ENCODE measurements at places on chromosomes 13 and 19.

DNA sequence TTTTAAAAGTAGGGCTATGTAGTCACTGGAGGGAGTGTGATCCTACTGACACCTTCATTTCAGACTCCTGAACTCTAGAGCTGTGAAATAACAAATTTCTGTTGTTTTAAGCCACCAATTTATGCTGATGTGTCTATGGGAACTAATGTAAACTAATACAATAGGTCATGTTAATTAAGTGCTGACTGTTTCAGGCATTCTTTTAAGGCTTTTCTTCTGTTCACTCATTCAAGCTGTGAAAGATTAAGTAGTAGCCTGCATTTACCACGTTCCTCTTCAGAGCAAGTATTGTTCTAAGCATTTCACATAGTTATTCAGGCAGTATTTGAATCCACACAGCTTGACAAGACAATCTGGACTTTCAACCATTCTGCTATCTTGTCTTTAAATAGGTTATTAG lies 1135.0 kb downstream of the SLITRK1 start:
- no peak for DNase-seq
- no peak overlapping the region for H3K4me3 ChIP-seq
- H3K36me3 ChIP-seq = no peaks in the 10 kb centered on the region
- H3K27ac ChIP-seq = no peak overlapping the region
- H3K27me3 ChIP-seq = no peaks in the 10 kb centered on the region

GRCh38 chr13:111511805-111512504 lies 191.5 kb downstream of the TEX29 start:
- H3K27me3 ChIP-seq = no peaks in the 10 kb centered on the region
- no peak overlapping the region for H3K27ac ChIP-seq
- no peaks in the 10 kb centered on the region for H3K36me3 ChIP-seq
- no peak overlapping the region for H3K4me3 ChIP-seq
- DNase-seq = no peak
- no peaks in the 10 kb centered on the region for H3K4me1 ChIP-seq

- no peak overlapping the region for H3K27ac ChIP-seq
- H3K4me3 ChIP-seq = no peak overlapping the region
- no peaks in the 10 kb centered on the region for H3K4me1 ChIP-seq
- H3K36me3 ChIP-seq = no peaks in the 10 kb centered on the region
These were observed 26.1 kb downstream of the NFIC start for GRCh38 chr19:3392480-3392879.

- DNase-seq = no peak
- no peaks in the 10 kb centered on the region for H3K36me3 ChIP-seq
- no peaks in the 10 kb centered on the region for H3K27me3 ChIP-seq
- no peaks in the 10 kb centered on the region for H3K4me1 ChIP-seq
These were observed 390.9 kb upstream of the SGCG start for GRCh38 chr13:22789916-22790315.

GRCh38 chr13:98626298-98626935 lies 49.5 kb upstream of the STK24 start:
- peaks cover 2% of the 10 kb centered on the region for H3K4me1 ChIP-seq
- no peaks in the 10 kb centered on the region for H3K27me3 ChIP-seq
- DNase-seq = no peak
- H3K27ac ChIP-seq = no peak overlapping the region
- H3K36me3 ChIP-seq = no peaks in the 10 kb centered on the region

GRCh38 chr13:41312176-41312500 lies 1.1 kb downstream of the NAA16 start:
- no peak overlapping the region for H3K27ac ChIP-seq
- H3K27me3 ChIP-seq = no peaks in the 10 kb centered on the region
- no peak for DNase-seq
- no peaks in the 10 kb centered on the region for H3K36me3 ChIP-seq

DNA sequence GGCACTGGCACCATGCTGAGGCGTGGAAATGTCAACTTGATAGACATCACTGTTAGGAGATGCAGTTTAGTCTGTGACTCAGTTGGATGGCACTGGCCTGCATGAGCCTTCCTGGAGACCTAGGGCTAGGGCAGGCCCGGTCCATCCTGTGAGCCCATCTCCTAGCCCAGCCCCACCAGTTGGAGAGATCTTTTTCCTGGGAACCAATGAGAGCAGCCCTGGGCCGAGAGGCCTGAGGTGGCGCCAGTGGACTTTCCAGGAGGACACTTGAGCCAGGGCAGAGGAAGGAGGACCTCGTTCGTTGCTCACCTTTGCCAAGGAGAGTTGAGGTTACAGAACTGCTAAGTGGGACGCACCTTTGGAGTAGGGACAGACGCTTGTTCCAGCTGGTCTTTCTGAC lies 100.5 kb upstream of the TEX29 start:
- no peaks in the 10 kb centered on the region for H3K27me3 ChIP-seq
- no peak overlapping the region for H3K4me3 ChIP-seq
- H3K27ac ChIP-seq = no peak overlapping the region
- no peaks in the 10 kb centered on the region for H3K36me3 ChIP-seq
- DNase-seq = no peak
- H3K4me1 ChIP-seq = peaks cover 7% of the 10 kb centered on the region

DNA sequence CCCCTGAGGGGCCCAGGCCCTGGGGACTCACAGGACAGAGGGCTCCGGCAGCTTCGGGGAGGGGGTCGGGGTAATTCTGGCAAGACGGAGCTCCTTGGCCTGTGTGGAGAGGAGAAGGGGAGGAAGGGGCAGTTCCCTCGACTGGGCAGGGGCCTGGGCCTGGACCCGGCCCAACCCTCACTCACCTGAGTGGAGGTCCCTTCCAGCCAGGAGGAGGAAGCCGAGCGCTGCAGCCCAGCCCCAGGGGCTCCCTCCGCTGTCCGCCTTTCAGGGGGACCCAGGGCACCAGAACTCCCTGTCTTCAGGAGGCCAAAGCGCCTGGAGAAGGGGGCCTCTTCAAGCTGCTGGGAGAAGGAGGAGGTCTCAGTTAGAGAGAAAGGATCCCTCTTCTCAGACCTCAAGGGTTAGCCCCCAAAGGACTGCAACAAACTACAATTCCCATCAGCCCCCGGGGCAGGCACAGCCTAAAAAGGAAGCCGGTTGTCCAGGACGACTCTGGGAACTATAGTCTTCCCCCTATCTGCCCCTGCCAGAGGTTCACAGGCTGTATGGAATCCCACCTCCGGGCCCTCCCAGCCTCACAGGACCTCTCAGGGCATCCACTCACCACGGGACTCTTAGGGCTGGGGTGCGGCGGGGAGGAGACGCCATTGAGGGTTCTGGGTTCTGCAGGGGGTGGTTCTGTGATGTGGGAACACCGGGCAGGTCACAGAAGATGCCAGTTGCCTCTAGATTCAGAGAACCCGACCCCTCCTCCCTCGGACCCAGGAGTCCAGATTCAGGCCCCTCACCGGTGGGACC lies 19.8 kb downstream of the EPS8L1 start:
- no peak overlapping the region for H3K4me3 ChIP-seq
- peaks cover 4% of the 10 kb centered on the region for H3K36me3 ChIP-seq
- peaks cover 5% of the 10 kb centered on the region for H3K4me1 ChIP-seq
- no peak overlapping the region for H3K27ac ChIP-seq
- no peak for DNase-seq

- H3K4me3 ChIP-seq = no peak overlapping the region
- H3K27ac ChIP-seq = no peak overlapping the region
- peaks cover 3% of the 10 kb centered on the region for H3K4me1 ChIP-seq
- DNase-seq = no peak
These were observed 113.7 kb downstream of the OLFM4 start for GRCh38 chr13:53142306-53142705.

DNA sequence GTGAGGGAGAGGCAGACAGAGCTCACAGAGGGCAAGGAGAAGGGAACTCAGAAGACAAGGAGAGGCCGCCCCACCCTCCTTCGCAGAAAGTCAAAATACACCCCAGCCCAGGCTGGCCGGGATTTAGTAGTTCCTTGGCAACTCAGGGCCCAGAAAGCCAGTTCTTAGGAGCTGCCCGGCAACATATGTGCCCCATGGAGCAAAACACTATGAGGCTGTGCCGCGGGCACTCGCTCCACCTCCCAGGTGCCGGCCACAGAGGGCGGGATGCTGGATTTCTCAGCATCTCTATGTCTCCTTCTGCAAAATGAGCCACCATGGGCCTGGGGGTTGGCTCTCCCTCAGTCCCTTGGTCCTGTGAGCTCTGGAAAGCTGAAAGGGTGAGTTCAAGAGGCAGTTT lies 93.8 kb upstream of the CACNA1A start:
- H3K27ac ChIP-seq = no peak overlapping the region
- no peak for DNase-seq
- 0 out of 2 replicates have a peak, but pooled peaks cover 2% of the 10 kb centered on the region for H3K4me1 ChIP-seq
- H3K36me3 ChIP-seq = no peaks in the 10 kb centered on the region
- no peak overlapping the region for H3K4me3 ChIP-seq
